ENCODE measurements at places on chromosomes 6 and 20.

DNA sequence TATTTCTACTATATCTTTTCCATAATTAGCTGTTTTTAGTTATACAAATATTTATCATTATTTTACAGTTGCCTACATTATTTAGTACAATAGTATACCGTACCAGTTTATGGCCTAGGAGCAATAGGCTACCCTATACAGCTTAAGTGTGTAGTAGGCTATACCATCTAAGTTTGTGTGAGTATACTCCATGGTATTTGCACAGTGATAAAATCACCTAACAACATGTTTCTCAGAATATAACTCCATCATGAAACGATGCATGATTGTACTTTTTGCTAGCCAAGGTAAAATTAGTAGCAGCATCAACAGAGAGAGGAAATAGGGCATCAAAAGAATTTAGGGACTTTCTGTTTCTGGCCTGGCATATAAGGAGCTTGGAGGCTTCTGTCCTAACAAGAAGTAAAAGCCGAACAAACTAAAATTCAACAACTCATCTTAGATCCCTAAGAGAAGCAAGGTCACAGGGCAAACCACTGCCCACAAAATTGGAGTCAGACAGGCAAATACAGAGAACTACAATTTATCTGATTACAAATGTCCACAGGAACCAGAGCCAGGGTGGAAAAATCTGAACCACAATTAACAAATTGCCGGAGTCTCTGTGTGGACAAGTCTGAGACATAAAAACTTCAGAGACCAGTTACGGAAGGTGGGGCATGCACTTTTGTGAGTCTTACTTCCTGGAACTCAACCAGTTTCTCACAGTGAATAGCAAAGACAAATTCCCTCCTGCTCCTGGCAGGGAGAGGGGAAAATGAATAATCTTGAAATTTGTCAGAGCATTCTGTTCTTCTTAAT is 671.4 kb downstream of the RFPL4B start:
- no peak for DNase-seq

GRCh38 chr6:27478141-27478705 is 5.3 kb upstream of the ZNF184 start:
- DNase-seq, result peak; percentile 5

DNA sequence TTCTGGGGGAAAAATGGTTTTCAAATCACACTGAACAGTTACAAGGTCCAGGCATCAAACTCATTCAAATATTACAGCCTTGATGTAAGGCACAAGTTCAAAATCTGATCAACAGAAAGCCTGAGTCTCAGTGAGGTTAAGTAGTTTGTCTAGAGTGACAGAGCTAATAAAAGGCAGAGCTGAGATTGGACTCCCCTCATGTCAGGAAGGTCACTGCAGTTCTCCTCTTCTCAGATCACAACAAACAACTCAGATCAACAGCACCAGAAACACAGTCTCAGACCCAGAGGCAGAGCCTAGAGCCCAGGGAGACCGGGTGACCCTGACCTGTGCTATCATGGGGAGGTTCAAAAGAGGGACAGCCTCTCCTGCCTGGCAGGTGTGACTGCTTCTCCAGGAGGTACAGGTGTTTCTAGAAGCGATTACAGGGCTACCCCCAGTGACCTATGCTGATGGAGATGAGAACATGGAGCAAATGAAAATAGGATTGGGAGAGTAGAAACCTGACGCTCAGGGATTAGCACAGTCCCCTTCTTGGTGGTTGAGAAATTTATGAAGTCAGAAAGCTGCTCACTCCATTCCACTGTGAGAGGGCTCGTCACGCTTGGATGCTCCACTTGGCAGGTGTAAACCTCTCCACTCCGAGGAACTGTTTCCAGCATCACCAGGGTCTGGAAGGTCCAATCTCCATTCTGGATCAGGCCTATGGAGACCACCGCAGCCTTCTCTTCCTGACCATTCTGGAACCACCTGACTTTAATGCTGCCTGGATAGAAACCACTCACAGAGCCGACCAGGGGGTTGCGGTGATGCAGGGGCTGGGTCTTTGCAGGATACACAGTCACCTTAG is 24.3 kb upstream of the HLA-DRB5 start:
- no peak for DNase-seq

DNA sequence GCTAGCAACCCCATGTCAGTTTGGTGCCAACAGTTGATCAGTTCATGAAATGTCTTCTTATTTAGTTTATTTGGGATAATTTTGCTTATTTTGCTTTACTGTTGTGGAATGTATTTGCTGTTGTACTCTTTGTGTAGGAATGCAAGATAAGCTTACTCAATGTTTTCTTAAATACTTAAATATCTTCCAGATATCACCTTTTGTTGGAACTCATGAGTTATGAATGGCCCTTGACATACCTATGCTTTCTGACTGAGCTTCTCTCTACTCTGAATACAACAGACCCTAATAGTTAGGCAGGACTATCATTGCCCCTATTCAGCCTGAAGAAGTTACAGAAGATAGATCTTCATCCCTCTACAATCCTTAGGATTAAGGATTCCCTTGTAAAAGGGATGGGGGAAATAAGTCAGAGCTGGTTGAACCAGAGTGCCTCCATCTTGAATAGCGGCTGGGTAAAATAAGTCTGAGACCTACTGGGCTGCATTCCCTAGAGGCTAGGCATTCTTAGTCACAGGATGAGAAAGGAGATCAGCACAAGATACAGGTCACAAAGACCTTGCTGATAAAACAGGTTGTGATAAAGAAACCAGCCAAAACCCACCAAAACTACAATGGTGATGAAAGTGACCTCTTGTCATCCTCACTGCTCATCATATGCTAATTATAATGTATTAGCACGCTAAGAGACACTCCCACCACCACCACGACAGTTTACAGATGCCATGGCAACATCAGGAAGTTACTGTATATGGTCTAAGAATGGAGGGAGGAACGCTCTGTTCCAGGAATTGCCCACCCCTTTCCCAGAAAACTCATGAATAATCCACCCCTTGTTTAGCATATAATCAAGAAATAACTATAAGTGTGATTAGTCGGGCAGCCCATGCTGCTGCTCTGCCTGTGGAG is 196.9 kb downstream of the AKAP7 start:
- DNase-seq, result no peak

DNA sequence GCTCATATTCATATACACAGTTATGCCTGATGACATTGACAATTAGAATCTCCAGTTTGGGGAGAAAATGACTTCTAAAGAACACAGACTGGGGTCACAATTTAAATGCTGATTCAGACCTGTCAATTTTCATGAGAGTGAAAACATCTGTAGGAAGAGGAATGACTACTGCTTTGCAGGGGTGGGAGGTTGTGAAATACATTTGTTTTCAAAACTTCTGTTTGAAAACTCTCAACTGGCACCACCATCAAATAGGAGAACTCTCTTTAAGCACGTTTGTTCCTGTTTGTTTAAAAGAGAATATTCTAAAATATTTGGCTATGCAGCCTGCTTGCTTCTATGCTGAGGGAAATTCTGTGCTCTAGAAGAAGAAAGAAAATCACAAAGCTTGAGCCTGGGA is 50.8 kb upstream of the ADGRF5 start:
- no peak for DNase-seq

GRCh38 chr6:15378272-15378671 is 132.4 kb downstream of the JARID2 start:
- DNase-seq, result no peak

GRCh38 chr6:105651969-105652368 is 249.1 kb upstream of the PREP start:
- DNase-seq, result no peak

GRCh38 chr6:40460380-40460779 is 126.8 kb downstream of the LRFN2 start:
- DNase-seq, result no peak

GRCh38 chr6:90537723-90538258 is 49.1 kb downstream of the MAP3K7 start:
- DNase-seq, result no peak

DNA sequence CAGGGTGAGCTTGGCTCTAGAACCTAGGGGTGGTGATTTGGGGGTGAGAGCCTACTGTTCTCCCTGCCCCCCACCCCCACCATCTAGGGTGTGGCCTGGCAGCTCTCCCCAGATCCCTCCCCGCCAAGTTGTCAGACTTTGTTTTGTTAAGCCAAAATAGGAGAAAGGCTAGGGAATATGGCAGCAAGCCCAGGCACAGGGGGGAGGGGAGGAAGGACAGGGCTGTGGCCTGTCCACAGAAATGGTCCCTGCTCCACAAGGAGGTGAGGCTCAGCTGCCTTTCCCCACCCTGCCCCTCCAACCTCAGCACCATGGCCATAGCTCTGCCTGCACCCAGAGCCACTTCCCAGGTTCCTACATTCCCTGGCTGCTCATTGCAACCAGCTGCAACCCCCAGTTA is 17.2 kb downstream of the SCUBE3 start:
- DNase-seq, result no peak

DNA sequence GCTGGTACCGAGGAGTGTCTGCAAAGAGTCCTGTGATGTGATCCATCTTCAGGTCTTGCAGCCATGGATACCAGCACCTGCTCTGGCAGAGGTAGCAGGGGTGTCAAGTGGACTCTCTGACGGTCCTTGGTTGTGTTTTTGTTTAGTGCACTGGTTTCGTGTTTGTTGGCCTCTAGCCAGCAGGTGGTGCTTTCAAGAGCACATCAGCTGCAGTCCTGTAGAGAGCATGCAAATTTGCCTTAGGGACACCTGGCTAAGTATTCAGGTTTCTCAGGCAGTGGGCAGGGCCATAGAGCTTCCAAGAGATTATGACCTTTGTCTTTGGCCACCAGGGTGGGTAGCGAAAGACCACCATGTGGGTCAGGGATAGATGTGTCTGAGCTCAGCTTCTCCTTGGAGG is 14.5 kb upstream of the RGS17 start:
- DNase-seq, result no peak

DNA sequence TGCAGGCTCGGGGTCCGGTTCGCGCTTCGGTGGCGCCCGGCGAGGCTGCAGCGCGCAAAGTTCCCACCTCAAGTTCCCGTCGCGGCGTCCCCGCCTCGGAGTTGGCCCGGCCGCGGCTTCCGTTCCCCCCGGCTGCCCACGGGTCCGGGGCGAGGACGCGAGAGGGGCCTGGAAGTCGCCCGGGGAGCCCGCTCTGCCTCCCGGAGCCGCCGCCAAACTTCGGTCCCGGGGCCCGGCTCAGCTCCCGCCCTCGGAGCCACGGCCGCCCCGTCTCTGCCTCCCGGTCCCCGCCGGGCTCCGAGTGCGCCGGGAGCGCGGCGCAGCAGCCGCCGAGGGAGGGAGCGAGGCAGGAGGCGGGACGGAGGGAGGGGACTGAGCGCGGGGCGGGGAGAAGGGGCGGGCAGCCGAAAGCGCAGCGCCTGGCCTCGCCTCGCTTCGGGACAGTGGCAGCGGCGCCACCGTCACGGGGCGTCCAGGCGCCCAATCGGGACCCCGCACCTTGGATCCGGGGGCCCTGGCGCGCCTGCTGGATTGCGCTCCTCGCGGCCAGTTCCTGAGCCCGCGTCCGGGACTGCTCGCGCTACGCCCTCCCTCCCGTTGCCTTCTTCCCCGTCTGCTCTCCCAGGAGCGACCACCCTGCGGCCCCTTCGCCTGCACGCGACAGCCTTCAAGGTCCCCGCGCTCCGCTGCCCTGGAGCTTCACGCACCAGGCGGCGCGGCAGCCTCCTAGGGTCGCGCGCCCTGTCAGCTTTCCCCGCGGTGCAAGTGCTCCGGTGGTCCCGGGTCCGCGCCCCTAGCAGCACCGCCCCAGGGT is at the start of gene KCNG1:
KCNG1 (minus strand) TSS at position 305 of the 814 bp plus-strand sequence. CDS start 12,769 bp downstream, outside the sequence.
- peak; percentile 28 for DNase-seq

- peak; percentile 49 for DNase-seq
Measured at GRCh38 chr6:108587258-108588059, 26.7 kb downstream of the FOXO3 start.

- DNase-seq, result no peak
Measured at GRCh38 chr6:122365775-122366403, 33.6 kb upstream of the HSF2 start.

- peak; percentile 82 for DNase-seq
Measured at GRCh38 chr6:31734821-31735406, 1.4 kb downstream of the CLIC1 start.

- no peak for DNase-seq
Measured at GRCh38 chr6:133814238-133814637, 74.7 kb upstream of the TCF21 start.

GRCh38 chr6:128648022-128648598 is 127.7 kb upstream of the PTPRK start:
- DNase-seq, result no peak

DNA sequence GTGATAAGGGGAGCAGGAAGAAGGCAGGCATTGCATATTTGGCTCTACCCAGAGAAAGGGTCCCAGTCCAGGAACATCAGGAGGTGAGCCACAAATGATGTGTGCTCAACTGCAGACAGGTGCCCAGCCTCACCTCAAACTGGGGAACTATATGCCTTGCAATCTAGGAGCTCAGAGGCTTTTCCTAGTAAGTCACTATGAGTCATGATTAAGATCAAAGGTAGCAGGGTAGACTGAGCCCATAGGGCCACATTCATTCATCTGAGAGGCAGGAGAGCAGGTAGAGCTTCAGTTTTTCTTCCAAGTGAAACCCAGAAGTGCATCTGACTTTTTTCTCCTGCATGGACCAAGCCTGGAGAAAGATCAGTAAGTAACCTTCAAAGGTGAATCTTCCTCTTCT is 31.3 kb downstream of the MARCKS start:
- no peak for DNase-seq

- DNase-seq, result no peak
Measured at GRCh38 chr20:24958506-24959385, 9.7 kb downstream of the CST7 start.

- no peak for DNase-seq
Measured at GRCh38 chr6:153104220-153104619, 26.9 kb downstream of the RGS17 start.

DNA sequence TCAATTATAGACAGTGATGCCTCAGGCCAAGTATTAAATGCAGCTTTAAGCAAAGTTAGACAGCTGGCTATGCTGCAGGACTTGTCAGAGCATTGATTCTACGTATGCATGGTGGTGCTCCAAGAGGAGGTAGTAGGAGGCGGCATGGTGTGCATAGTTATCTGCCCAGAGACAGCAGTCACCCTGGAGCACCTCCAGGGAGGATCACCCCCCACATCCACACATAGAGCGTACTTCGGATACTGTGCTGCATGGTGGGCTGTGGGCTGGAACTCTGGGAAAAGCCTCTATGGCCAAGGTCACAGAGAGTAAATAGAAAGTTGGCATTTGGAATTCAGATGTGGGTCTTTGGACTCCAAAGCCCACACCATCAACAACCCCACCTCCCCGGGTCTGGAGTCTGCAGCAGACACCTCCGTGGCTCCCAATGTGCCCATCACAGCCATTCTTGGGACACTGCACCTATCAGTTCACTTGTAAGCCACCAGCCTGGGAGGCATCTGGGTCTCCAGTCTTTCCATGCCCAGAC is 64.5 kb upstream of the STX16 start:
- no peak for DNase-seq

DNA sequence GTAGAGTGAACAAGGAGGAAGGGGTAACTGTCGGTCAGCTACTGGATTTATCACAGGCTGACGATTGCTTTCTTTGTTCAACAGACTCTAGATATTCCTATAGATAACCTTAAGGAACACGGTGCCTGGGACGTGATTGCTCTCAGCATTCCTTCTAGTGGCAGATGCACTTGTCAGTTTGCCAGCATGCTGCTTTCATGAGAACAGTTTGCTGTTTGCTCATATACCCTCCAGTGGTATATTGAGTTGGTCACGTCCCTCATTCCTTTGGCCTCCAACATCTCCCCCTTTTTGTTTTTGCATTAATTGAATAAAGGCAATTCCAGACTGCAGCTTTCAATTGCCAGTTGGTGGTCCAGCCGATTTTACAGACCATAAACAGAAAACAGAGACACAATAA is 76.8 kb upstream of the BTN3A2 start:
- DNase-seq, result no peak
